Putamen (tissue), 1 donor: ENCODE measurements at places on chromosomes 5 and 9.

DNA sequence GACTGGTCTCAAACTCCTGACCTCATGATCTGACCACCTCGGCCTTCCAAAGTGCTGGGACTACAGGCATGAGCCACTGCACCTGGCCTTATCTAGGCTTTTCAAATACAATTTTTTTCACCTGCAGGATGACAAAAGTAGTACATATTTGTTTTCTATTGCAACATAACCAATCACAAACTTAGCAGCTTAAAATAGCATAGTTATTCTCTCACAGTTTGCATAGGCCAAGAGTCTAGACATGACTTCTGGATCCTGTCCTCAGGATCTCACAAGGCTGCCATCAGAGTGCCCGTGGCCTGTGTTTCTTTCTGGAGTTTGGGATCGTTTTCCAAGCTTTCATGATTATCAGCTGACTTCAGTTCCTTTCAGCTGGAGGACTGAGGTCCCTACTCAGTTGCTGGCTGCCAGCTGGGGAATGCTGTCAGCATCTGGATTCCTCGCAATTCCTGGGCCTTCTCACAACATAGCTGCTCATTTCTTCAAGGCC, 348.9 kb downstream of the ARHGEF28 start:
- DNase-seq, result no peak

DNA sequence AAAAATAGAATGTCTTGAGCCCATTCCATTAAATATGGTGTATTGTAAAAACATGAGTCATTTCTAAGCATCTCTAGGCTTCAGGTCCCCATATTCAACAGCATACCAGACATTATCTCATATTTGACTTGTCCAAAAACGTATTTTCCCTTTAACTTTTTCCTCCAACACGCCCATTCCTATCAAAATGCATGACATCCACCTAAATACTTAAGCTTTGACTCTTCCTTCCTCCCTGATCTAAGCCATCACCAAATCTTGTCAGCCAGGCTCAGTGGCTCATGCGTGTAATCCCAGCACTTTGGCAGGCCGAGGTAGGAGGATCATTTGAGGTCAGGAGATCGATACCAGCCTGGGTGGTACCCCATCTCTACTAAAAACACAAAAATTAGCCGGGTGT, 23.9 kb downstream of the VCP start:
- DNase-seq, result no peak

DNA sequence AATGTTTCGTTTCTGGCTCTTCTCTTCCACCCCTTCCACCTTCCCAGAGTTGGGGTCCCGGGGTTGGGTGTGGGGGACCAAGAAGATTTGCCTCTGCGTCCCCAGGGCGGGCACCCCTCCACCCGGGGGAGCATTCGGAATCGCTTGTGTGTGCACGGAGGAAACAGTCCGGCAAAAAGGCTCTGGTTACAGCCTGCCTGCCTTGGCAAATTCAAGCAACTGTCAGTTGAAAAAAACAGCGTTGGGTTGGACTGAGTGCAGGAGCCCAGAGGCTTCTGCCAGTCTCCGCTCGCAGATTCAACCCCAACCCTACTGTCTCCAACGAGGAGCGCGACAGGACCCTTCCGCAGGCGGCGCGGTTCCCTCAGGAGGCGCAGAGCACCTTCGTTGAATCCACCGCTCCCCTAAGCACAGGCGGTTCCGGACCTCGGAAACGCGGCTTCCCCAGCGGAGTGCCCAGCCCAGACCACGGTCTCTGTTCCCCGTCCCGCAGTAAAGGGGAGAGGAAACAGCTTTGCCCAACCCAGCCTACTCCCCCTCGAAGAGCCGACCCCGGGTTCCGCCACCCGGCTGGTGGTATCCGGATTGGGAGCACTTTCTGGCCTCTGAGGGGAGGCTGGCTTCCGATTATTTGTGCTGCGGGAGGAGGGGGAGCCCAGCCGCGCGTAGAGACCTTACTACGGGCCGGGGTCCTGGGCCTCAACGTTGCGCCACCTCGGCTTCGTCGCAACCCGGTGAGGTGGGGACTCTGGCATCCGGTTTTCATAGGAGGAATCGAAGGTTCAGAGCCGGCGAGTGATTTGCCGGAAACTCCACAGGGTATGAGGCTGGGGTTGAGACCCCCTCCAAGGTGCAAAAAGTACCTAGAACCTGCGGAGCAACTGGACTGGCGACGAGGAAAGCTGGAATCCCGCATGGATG, 9.6 kb downstream of the LHX6 start:
- no peak for DNase-seq

DNA sequence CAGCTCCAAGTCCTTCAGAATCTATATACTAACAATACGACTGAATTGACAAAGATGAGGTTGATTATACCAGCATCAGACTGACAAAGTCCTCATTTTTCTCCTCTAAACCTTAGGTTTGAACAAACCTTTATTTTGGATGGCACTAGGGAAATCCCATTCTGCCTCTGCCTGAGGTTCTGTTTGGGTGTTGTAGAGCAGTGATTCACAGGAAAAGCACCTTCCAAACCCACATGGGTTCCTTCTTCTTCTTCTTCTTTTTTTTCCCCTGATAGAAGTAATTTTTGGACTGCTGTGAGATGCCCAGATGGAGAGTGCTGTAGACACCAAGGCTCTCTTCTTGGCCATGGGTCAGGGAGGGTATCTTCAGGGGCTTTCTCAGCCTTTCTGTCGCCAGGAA, 164.9 kb upstream of the PAPPA start:
- DNase-seq, result no peak

DNA sequence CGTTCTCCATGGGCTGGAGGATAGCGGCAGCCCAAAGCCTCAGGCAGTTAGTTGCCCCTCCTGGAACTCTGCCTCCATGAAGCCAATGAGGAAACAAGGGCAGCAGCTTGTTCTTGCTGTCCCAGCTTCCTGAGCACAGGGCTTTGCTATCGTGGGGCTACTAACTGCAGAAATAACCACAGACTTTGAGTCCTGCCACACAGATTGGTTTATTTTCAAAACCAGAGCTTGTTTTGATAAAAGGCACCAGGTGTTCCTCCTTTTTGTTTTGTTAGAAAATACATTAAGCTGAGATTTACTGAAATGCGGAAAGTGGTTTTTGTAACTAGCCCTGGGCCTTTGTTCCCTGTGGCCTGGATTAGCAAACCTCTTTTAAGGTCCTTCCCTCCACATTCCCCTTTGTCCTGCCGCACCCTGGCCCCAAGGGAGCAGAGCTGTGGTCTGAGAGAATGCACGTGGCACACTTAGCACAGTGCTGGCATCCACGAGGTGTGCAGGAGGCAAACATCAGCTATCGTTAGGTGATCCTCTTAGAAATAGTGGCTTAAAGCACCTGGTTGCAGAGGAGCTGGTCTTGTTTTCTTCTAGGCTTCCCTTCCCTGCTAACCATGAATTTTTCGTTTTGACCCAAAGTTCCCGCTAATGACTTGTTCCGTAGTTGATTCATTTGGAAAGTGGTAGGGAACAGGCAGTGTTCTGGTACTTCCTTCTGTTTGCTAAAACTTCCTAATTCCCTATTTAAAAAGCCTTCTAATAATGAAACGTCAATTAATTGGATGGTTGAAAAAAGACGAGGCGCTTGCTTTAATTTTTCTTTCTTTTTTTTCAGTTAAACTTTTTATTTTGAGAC, 21.5 kb downstream of the MVB12B start:
- DNase-seq, result no peak

- DNase-seq, result no peak
These were observed 62.9 kb upstream of the DMRTA1 start for GRCh38 chr9:22383718-22384117.

DNA sequence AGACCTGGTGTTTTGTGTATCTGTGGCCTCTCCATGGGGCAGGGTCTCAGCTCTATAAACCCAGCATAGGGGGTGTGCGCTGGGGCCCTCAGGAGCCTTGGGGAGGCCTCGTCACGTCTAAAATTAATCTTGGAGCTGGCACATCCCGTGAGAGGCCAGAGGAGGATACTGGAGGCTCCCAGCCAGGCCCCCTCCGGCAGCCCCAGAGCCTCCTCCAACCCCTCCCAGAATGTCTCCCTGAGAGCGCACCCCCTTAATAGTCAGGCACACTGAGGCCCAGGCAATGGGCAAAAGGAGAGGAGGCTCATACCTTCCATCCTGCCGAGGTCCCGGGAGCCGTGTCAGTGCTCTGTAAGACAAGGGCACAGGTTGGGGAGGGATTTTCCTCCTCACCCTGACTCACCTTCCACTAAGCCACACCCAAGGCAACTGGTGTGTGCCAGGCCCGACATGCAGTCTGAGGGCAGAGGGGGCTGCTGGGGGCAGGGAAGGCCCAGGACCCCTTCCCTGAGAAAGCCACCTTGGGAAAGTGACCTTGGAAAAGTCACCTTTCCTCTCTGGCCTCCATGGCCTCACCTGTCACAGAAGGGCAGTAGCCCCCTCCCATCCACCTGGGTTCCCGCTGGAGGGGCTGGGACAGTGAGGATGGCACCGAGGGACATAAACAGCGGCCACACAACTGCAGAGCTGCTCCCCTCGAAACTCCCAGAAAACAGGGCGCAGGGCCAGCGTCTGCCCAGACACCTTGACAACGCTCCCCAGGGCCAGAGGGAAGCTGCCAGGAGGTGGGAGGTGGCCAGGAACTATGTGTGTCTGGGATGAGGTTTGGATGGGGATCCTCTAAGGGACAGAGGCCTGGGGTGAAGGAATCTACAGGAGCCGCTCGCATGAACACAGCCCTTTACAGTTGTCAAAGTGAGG, 2.9 kb downstream of the AK1 start:
- no peak for DNase-seq

DNA sequence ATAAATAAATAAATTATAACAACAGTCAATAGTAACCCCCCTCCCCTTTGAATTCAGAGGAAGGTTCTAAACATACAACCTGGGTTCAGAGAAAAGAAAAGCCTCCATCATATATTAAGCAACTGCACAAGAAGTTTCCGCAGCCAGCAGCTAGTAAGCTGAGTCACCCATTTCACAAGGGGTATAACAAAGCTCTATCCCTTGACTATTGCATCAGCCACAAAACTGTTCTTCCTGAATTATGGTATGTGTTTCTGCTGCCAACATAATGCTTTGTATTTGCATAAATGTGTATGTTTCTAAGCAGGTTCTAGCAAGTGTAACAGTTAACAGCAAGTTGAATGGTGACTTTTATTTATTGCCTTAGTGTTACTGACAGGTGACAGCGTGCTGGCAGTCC, 6.8 kb upstream of the CEP120 start:
- DNase-seq, result no peak

DNA sequence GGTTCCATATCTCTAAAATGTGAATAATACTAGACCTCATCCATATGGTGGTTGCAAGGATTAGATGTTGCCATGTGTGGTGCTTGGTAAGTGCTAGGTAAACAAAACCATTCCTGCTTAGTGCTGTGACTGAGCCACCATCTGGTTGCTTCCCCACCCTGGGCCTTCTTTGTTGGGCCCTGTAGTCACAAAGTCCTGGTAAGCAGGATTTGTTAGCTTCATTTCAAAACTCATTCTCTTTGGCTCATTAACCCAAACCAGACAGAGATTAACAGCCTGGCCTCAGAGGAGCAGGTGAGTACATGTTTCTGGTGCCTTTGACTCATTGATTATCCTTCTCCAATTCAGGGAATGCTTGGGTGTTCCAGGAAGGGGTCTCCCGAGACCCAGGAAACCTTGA, 240.2 kb downstream of the ARHGAP26 start:
- DNase-seq, result no peak

DNA sequence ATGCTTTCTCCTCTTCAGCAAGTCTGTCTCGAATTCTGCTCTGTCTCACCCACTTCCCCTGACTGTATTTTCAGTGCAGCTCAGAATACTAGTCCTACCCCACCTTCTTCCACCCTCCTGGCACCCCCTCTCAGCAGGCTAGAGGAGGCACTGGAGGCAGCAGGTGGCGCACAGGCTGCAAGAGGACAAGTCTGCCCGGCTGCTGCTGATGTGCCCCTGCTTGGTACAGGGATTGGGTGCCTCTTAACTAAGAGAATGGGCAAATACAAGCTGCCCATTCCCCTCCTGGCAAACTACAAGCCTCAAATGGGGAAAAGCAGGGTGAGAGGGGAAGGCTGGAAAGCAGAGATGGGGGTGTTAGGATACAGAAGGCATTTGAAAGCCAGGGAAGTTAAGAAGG, 5.1 kb downstream of the TLN1 start:
- DNase-seq, result peak; percentile 80

DNA sequence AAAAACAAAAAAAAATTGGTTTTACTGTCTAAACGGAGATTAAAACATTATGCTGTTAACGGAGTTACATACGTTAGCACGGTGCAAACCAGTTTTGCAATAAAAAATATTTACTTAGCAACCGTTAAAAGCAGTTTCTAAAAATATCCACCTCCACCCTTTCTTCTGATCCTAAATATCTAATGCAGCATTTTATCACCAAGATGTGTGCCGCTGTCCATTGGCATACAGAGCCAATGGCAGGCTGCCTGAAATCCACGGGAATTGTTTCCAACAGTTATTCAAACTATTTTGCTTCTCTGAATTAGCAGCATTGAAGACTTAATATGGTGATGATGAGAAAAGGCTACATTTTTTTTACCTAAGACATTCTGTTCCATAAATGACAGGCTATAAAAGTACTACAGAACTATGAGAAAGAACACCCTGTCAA, 61.6 kb downstream of the CSNK1A1 start:
- DNase-seq, result no peak

DNA sequence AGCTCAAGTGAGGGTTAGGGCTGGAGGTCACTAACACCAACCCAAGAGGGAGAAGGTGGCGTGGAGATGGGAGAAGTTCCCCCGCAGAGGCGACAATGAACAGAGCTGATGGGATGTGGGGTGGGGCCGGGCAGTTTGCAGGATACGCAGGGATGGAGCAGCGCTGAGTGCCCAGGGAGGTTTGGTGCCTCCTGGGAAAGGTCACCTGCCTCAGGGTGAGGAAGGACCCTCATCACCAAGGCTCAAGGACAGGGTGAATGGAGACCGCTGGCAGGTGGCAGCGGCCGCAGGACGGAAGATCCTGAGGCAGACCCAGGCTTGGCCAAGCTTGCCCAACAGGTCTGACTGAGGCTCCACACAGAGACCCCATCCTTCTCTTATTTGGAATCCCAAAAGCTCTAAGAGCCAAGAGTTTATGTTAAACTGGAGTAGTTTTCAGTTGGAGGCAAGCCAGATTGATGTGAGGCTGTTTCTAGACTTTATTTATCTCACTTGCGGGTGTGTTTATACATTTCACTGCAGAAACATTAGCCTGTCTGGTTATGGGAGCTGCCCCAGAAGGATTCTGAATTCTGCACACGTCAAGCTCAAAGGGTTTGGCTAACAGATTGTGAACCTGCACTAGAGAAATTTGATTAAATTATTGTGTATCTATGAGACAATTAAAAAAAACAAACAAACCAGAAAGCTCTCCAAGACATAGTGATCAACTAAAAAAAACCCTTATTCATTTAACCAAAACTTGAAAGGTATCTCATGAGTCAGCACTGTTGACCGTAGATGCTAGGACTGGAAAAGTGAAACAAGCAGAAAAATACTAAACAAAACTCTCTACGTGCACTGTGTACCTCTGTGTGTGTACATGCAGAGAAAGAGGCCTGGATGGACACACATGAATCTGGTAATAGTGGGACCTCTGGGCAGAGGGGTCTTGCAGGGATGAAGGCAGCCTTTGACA, 146.2 kb upstream of the PHYKPL start:
- DNase-seq, result no peak

GRCh38 chr9:14780693-14781092, 58.2 kb upstream of the CER1 start:
- no peak for DNase-seq

- DNase-seq, result no peak
These were observed 252.3 kb upstream of the ADRA1B start for GRCh38 chr5:159663986-159664385.
